ENCODE measurements at places on chromosomes 3 and 15.

- no peak for DNase-seq
Observed at GRCh38 chr15:76642671-76643070, 262.5 kb downstream of the SCAPER start.

DNA sequence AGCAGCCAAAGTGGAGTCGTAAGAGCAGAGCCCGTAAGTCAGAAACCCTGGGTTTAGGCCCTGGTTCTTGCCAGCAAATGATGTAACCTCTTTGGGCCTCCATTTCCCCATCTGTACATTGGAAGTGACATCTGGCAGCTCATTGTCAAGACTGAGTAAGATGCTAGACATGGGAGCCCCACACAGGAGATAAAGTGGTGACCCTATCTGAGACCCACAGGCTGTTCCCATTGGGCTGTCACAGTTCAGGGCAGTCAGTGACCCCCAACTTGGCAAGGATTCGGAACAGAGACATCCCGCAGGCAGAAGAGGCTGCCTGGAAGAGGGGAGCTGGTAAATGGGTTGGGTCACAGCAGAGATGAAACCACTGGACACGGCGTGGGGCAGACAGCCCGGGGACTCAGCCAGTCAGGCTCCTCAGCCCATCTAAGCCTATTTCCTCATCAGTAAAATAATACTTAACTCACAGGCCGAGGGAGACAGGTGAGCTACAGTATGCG, 1.8 kb downstream of the CLN6 start:
- DNase-seq, result no peak

DNA sequence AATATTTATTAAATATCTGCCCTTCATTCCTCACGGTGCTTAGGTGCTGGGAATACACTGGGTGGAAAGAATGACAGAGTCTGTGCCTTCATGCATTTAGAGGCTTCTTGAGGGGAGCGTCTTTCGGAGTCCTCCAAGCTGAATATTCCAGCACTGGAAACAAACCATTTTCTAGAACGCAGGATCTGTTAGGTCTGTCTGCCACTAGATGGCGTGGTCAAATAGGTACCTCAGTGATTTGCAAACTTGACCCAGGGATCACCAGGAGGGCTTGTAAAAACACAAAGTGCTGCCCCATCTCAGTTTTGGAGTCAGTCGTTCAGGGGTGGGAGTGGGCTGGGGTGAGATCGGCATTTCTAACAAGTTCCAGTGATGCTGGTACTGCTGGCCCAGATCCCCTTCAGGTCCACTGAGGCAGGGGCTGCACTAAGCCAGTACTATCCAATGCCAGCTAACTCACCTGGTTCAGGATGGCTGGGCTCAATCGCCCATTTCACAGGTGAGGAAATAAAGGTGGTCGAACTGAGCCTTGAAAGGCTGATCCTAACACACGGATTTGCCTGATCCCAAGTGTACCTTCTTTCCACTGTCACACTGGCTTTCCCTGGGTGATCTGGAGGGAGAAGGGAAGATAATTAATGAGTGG, 14.8 kb downstream of the ARNT2 start:
- no peak for DNase-seq

GRCh38 chr3:102510663-102511062, 75.8 kb downstream of the ZPLD1 start:
- DNase-seq, result no peak

GRCh38 chr3:123296261-123296660, 94.5 kb downstream of the SEC22A start:
- no peak for DNase-seq

DNA sequence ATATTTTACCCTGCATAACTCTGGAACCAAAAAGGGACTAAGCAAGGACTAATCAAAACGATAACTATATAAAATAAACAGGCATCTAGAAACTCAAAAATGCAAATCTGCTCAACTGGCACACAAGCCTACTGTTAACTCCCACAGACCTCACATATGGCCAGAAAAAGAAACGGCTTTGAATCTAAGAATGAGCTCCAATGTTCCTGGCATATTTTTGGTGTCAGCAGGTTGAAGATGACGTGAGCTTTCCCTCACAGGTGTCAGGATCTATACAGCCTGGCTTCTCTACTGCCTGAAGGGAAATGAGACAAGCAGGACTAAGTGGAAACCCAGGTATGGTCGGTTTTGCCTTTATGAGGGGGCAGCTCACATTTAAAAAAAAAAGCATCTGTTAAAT, 120.1 kb upstream of the SPATA12 start:
- DNase-seq, result no peak

- DNase-seq, result no peak
Observed at GRCh38 chr3:10977892-10978510, 14.5 kb upstream of the SLC6A1 start.

DNA sequence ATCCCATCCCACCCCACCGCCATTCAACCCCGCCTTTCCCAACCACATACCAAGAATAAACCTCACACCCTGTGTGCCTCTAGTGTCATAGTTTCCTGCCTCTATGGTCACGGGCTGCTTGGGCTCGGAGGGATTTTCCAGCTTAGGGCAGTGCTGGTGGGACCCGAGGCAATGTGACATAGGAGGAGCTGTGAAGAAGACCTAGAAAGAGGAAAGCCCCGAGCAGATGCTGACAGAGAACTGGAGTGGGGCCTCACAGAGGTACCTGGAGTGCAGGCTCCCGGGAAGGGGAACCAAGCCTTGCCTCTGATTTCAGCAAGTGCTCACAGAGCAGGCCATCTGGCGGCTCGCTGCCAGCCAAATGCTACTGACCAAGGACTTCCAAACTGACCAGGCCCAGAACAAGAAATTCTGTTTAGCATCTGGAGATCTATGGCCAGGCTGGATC, 27.5 kb downstream of the BHLHE40 start:
- DNase-seq, result peak; percentile 43

- no peak for DNase-seq
Observed at GRCh38 chr15:43283526-43283925, 16.8 kb upstream of the TGM5 start.

DNA sequence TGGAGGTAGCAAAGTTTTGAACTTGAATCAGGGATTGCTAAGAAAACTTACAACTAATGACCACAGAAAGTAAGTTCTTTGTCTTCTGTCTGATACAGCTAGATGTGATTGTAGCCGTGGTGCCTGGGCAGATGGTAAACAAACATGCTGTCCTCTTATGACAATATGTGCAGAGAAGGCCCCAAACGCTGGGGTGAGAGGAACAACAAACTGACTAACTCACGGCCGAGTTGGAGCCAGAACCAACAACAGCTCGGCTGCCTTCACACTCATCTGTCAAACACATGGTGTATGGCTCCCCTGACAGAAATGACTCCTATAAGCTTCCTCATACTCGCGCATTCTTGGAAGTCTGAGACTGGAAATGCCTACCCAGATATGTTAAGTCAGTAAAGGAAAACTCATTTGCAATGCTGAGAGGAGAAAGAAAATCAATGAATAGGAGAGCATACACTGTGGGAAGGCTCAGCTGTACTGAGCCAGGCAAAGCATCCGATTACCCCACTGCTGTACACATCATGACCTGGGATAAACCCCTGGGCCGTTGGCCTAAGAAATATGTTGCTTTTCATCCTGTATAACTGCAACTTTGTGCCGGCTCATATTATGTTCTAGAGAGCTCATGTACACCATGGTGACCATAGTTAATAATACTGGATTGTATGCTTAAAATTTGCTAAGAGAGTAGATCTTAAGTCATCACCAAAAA, 5.7 kb downstream of the THBS1 start:
- no peak for DNase-seq

DNA sequence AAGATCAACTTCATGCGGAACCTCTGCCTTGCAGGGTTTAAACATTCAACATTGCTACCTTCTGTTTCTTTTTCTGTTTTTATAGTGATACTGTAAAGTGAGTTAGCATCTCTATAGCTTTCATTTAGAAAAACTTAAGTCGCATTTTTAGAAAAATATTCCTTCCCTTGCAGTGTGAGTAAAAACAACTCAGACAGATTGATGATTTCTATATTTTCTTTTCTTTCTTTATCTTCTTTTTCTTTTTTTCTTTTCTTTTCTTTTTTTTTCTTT, 2.8 kb upstream of the MEIS2 start:
- DNase-seq, result no peak

DNA sequence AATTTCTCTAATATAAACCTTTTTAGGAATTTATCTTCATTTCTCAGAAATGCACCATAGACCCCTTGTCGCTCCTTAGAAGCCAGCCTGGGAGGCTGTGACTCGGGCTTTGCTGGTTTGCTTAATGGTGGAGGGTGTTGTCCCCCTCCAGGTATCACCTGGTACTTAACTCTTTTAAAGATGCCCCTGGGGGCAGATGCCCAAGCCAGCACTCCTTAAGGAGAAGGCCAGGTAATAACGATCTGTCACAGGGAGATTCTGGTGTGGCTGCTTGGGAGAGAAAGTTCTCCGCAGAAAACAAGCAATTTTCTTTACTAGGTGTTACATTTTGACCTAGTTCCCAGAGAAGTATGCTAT, 22.3 kb downstream of the EHD4 start:
- DNase-seq, result no peak

DNA sequence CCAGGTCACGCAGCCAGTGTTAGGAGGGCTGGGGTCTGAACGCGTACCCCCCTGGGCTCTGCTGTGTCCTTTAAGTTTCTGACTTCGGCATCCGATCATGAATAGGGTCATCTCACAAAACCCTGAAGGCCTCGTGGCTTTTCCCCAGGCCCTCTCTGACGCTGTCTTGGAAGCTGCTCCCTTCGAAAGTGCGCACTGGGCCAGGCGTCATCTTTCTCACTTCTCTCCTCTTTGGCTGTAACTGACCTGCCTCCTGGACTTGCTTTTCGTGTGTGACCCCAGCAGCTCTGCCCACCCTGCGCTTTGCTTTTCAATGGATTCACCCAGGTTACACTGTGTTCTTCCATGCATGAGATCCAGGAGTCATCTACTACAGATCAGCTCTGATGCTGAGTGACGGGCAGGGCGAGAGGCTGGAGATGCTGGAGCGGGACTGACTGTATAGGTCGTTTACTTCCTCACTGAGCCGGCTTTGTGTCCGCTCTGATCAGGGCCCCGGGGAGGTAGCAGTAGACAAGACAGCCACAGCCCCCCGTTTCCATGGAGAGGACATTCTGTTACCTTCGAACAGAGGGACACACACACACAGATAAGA, 45.0 kb upstream of the PCSK6 start:
- no peak for DNase-seq

- no peak for DNase-seq
Observed at GRCh38 chr3:10240799-10241198, 7.5 kb upstream of the TATDN2 start.

DNA sequence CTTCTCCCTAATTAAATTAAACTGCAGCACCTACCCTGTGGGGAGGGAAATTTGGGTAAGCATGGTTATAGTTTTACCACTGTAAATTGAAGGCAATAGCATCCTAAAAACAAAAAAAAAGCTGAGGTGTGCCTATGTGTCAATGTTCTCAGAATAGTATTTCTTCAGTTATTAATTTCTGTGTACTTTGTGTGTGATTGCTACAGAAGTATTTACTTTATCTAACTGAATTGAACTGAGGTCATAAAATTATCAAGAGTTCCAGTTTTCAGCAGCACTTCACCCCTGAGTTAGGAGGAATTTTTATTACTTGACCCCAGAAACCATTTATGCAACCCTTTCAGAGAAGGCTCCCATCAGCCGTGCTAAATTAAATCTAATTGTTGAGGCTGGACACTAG, 333.6 kb upstream of the ALCAM start:
- DNase-seq, result no peak

- DNase-seq, result no peak
Observed at GRCh38 chr3:161356287-161356686, 15.0 kb downstream of the SPTSSB start.

DNA sequence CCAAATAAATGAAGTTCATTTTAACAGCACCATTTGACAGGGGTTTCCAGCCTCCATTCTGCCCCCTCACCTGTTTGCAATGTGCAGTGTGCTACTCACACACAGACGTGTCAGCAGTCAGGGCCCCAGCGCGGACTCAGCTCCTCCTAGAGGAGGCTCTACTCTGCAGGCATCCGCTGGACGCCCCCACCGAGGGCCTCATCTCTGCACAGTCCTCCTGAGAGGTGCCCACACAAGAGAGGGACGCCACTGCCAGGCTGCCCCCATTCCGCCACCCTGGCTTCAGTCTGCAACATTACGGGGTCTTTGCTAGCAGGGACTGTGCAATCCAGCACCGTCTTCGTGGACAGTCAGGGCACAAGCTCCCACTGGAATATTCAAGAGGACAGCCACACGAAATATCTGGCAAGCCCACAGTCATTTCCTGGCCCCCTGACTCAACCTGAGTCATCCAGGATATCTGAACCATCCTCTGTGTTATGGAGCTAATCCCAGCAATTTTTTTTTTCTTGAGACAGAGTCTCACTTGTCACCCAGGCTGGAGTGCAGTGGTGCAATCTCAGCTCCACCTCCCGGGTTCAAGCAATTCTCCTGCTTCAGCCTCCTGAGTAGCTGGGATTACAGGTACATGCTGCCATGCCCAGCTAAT, 255.0 kb downstream of the OCA2 start:
- no peak for DNase-seq

GRCh38 chr3:47225310-47225906, 57.2 kb downstream of the KIF9 start:
- no peak for DNase-seq

GRCh38 chr15:63892794-63893441, 59.2 kb upstream of the HERC1 start:
- DNase-seq, result peak; percentile 49

DNA sequence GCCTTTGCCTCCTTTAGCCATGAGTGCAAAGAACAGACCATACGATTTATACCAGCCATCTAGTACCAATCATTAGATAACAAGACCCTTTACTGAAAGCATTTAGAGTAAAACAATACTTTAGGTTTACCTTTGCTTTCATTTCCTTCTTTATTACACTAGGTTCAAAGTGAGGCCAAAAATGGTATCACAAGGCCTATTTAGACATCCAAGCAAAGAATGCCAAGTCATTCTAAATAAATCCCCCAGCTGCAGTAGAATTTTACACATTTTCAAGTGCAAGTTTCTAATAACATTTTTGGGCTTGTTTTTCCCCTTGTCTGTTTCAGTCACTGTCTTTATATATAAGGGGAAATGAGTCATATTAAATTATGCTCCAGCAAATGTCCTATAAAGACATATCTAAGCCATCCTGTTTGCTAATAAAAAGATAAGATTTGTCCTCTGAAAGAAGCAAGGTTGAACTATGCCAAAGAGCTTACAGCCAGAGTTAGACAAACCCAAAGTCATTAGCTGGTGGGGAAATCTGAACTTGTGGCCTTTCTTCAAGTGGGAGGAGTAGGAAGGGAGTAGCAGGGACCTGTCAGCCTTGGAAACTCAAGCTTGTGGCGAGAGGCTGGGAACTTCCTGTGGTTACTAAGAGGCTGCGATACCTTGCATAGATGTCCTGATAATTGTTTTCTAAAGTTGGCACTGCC, 232.7 kb downstream of the MECOM start:
- DNase-seq, result no peak

DNA sequence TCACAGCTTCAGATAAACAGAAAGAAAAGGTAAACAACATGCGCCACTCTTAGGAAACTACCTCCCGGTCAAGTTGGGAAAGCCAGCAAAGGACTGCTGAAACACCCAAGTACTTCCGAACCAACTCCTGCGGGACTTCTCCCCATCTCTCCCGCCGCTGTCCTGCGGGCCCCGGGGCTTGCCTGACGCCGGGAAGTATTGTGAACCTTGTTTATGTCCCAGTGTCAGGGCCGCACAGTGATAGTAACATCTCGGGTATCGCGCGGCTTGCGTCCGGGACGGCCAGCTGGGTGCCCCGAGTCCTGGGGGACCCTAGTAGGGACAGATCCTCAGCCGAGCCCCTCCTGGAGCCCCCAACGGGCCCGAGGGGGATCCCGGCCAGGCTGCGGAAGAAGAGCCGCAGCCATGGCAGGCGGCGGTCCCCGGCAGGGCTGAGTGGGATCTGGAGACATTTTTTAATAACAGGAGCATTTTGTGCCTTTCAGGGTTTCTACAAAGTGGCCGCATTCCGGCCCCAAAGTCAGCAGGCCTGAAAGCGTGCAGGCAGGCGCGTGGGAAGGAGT, 756 bp downstream of the CLPX start:
- peak; percentile 1 for DNase-seq

All from stimulated activated CD8-positive, alpha-beta memory T cell treated with anti-CD3 and anti-CD28 coated beads, Interleukin-7, amount 100 ng/mL, for 1 hour (primary cell).